ENCODE measurements at places on chromosomes 2 and 18.

DNA sequence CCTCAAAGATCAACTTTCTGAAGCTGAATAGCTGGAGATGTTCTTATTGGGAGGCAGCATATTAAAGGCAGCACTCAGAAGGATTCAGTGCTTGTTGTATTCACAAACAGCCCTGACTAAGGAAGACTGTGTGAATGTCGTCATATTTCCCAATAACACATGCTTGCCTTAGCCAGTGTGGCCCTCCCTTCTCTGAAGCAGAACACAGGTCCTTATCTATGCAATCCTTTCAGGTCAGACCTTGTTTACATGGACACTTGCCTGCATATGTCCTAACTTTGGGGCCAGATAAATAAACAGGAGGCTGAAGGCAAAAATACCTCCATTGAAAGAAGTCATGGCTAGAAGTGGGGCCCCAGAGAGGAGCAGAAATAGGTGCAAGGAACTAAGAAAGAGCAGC is 97.2 kb downstream of the SLC4A3 start:
- DNase-seq = no peak

GRCh38 chr2:18845854-18846445 is 256.6 kb upstream of the NT5C1B start:
- no peak for DNase-seq

GRCh38 chr18:77124452-77124922 is 8.1 kb downstream of the MBP start:
- DNase-seq = no peak

- DNase-seq = no peak
Measured at GRCh38 chr2:36737131-36737750, 40.7 kb downstream of the VIT start.

GRCh38 chr2:176095421-176095820 is 2.9 kb downstream of the HOXD13 start:
- DNase-seq = no peak

DNA sequence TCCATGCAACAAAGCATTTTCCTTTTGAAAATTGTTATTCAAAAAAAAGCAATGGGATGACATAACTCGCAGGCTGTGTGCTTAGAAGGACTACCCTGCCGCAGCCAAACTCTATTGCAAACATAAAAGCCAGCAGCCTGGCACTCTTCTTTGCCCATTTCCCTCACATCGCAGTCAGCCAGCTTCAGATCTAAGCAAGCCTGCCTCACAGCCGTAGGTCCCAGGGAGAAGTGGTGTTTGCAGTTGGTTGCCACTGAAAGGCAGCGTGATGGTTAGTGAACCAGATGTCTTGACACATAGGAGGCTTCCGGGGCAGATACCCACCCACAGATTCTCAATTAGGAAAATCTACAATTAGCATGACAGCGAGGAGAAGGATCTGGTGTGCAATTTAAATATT is 655.2 kb downstream of the RNF144A start:
- no peak for DNase-seq

- no peak for DNase-seq
Measured at GRCh38 chr2:201242571-201243277, 17.6 kb upstream of the CASP8 start.

GRCh38 chr2:29336341-29337241 is 221.4 kb downstream of the CLIP4 start:
- DNase-seq = no peak

GRCh38 chr2:10355471-10356438 is 53.1 kb downstream of the HPCAL1 start:
- DNase-seq = no peak

- DNase-seq = no peak
Measured at GRCh38 chr2:224072541-224073188, 33.6 kb upstream of the SERPINE2 start.

DNA sequence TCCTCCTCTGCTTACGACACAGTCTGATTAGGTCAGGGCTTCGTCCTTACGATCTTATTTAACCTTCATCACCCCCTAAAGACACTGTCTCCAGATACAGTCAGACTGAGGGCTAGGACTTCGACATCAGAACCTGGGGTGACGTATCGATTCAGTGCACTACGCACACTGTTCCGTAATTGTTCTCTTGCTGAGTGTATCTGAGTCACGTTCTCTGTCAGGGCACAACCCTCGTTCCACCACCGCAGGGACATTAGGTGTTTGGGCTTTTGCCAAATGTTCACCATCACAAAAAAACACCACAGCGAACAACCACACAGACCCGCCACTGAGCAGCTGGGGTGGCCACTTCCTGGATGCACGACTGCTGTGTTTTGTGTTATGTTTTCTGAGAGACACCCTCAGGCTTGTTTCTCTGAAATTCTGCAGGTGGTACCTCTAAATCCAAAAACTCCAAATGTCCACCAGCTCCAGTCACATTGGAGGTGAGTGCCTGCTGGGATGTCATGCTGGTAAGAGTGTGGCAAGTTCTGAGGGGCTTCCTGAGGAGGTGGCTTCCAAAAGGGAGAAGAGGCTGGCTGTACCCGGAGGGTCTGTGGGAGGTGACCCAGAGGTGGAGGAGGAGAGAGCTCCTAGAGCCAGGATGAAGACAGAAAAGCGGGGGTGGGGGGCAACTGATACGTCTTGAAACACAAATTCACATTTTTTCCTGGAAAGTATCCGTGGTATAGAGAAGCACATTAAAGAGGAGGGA is 66.6 kb downstream of the ADNP2 start:
- DNase-seq = no peak

DNA sequence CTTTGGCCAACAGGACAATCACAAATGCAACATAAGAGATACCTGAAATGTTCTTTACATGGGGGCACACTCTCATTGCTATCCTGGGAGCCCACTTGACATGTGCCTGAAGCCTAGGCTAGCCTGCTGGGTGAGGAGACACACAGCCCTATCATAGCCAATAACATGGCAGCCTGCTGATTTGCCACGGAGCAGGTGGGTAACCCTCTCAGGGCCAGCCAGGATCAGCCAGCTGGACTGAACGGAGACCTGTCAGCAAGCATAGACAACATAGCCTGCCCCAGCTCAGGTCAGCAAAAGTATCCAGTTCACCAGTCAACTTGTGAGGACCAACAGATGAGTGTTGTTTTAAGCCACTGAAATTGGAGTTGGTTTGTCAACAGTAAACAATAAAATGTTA is 566.5 kb downstream of the DCDC2C start:
- DNase-seq = no peak

DNA sequence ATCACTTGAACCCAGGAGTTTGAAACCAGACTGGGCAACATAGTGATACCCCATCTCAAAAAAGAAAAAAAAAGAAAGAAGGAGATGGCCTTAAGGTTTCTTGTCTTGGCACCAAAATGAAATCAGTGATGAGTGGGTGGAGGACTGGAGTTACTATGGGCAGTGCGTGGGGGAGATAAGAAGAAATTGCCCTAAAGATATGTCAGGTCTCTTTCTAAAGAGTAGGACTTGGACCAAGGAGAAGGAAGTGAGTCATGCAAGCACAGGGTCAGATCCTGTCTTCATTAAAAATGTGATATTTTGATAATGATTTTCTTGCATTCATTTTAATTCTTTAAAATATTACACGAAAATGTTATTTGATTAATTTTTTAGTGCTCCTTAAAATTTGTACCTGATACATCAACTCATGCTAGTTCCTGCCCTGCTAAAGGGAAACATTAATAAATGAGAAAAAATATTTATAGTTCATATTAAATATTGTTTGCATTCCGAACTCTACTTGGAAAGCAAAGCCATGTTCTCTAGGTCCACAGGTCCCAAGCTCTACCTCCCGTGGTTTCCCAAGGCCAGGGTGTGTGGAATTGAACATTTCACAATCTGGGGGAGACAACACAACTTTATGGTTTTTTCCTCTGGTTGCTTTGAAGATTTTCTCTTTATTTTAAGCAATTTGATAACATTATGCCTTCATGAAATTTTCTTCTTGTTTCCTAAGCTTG is 62.6 kb upstream of the CTLA4 start:
- no peak for DNase-seq

Data from hypothalamus (tissue), 51 donors.